ENCODE measurements at places on chromosomes 4 and X. TPM values are rescaled to one million over a fixed set of nuclear protein-coding genes. Genes with fewer than 3 reads are reported as not detected.

Gene PPP4R3C
- not detected for total RNA-seq

Gene TMEM271
- total RNA-seq: not detected

DNA sequence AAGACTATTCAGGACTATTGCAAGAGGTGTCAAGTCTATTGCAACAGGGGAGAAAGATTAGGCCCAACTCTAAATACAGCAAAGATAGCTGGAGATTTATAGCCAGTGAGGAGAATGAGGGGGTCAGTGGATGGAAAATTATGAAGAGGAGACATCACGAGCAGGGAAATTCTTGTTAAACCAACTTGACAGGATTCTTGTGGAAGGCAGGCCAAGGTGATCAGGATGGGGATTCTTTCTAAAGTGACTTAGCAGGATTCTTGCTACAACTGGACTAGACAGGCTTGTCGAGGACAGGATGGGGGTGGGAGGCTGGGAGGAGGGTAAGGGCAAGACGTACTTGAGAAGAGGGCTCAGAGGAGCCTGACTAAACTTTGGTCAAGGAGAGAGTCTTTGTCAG lies 89.0 kb downstream of the PHEX start:
- DNase-seq: no peak
- H3K36me3 ChIP-seq: no peaks in the 10 kb centered on the region
- H3K4me1 ChIP-seq: no peaks in the 10 kb centered on the region

Gene MXRA5
- 1.4 TPM for total RNA-seq

DNA sequence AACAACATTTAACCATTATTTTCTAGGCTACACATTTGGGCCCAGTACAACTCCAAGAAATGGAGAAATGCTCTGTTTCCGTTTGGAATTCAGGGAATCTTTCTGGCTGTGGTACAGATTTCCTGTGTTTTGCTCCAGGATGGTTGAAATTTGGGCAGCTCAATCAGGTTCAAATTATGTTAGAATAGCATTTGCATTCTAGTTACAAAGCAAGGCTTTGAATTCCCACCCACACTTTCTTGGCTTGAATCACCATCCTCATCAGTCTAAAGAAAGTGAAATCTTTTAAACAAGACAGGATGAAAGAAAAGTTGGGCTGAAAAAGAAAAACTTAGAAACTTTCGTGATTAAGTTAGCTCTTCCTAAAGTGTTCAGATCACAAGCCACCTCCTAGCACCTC lies 98.1 kb upstream of the VCX3B start:
- H3K4me3 ChIP-seq: no peak overlapping the region
- no peaks in the 10 kb centered on the region for H3K4me1 ChIP-seq
- H3K27me3 ChIP-seq: no peaks in the 10 kb centered on the region
- DNase-seq: no peak
- no peak overlapping the region for H3K27ac ChIP-seq
- H3K36me3 ChIP-seq: no peaks in the 10 kb centered on the region

All from transverse colon (tissue), 4 donors.